Ovary (tissue), 10 donors: ENCODE measurements at places on chromosomes 1 and 21. TPM values are rescaled to one million over a fixed set of nuclear protein-coding genes. Genes with fewer than 3 reads are reported as not detected.

Gene BROX
- 21.8 TPM for polyA plus RNA-seq

Gene SUSD4
- polyA plus RNA-seq = 23.0 TPM

Gene RBP7
- 28.8 TPM for polyA plus RNA-seq

Gene HSPA13
- polyA plus RNA-seq = 12.9 TPM

Gene ANKRD34A
- 0.50 TPM for polyA plus RNA-seq

Gene RGS4
- 17.5 TPM for polyA plus RNA-seq

DNA sequence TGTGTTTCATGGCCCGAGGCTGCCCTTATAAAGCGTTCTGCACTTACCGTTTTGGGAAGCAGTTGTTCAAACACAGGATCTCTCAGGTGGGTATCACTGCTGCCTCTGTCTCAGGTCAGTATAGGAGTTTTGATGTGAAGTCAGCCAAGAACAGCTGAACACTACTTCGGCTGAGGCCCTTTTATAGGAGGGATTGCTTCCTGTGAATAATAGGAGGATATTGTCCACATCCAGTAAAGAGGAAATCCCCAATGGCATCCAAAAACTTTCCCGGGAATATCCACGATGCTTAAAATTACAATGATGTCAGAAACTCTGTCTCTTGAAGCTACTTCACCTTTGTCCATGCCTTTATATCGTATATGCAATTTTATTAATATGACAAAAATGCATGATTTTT, at the start of gene SELE:
SELE (minus strand) TSS at position 156 of the 400 bp plus-strand sequence. CDS start 467 bp downstream, outside the sequence.
- H3K27me3 ChIP-seq = no peaks in the 10 kb centered on the region
- no peaks in the 10 kb centered on the region for H3K4me1 ChIP-seq
- H3K27ac ChIP-seq = no peak within 1 kb of the TSS
- H3K4me3 ChIP-seq = no peak within 1 kb of the TSS
- no peak for DNase-seq
- H3K36me3 ChIP-seq = no peaks in the 10 kb centered on the region

GRCh38 chr1:94745742-94746141, 74.4 kb upstream of the SLC44A3 start:
- H3K4me3 ChIP-seq = no peak overlapping the region
- peaks cover 3% of the 10 kb centered on the region for H3K4me1 ChIP-seq
- no peak overlapping the region for H3K27ac ChIP-seq
- no peaks in the 10 kb centered on the region for H3K27me3 ChIP-seq

- no peaks in the 10 kb centered on the region for H3K27me3 ChIP-seq
- H3K27ac ChIP-seq = no peak overlapping the region
- no peak for DNase-seq
- H3K4me1 ChIP-seq = no peaks in the 10 kb centered on the region
- no peaks in the 10 kb centered on the region for H3K36me3 ChIP-seq
These were observed 50.1 kb downstream of the CRP start for GRCh38 chr1:159664247-159664646.

GRCh38 chr1:153652805-153653500, 5.5 kb upstream of the SNAPIN start:
- no peaks in the 10 kb centered on the region for H3K4me1 ChIP-seq
- H3K36me3 ChIP-seq = no peaks in the 10 kb centered on the region
- H3K27me3 ChIP-seq = no peaks in the 10 kb centered on the region
- H3K4me3 ChIP-seq = no peak overlapping the region
- H3K27ac ChIP-seq = no peak overlapping the region

DNA sequence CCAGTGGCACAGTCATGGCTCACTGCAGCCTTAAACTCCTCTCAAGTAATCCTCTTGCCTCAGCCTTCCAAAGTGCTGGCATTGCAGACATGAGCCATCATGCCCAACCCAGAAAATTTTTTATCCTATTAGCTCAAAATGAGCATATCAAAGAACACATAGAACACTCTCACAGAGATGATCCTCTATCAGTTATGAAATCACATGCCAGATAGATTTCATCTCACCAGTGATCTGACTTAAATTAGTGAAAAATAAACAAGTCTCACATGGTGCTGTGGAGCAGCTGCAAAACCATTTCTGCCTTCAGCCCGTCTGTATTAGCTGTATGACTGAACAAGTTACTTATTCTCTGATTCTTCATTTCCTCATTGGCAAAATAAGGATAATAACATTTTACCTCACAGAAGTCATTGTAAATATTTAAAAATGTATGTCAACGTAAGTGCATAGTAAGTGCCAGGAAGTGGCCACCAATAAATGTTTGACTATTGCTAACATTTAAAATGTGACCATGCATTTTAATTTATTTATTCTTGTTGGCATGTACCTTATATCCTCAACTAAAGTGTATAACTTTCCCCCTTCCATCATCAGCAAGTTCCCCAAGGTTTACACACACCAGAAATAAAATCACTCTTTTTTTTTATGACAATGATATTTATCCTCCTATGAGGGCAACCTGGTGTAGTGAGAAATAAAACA, 29.0 kb upstream of the SLC19A2 start:
- H3K4me3 ChIP-seq = no peak overlapping the region
- no peak overlapping the region for H3K27ac ChIP-seq
- DNase-seq = no peak

- no peaks in the 10 kb centered on the region for H3K4me1 ChIP-seq
- no peaks in the 10 kb centered on the region for H3K27me3 ChIP-seq
- no peak overlapping the region for H3K4me3 ChIP-seq
- H3K27ac ChIP-seq = no peak overlapping the region
These were observed 125.9 kb downstream of the RUNX1 start for GRCh38 chr21:34923202-34923601.

- no peaks in the 10 kb centered on the region for H3K27me3 ChIP-seq
- H3K4me1 ChIP-seq = peaks cover 4% of the 10 kb centered on the region
- H3K27ac ChIP-seq = no peak overlapping the region
- H3K36me3 ChIP-seq = no peaks in the 10 kb centered on the region
- DNase-seq = no peak
These were observed 1.3 kb downstream of the S1PR1 start for GRCh38 chr1:101238031-101238628.

GRCh38 chr1:33288976-33289857, 31.7 kb downstream of the A3GALT2 start:
- no peak overlapping the region for H3K4me3 ChIP-seq
- H3K36me3 ChIP-seq = no peaks in the 10 kb centered on the region
- H3K27ac ChIP-seq = no peak overlapping the region
- no peaks in the 10 kb centered on the region for H3K27me3 ChIP-seq
- peaks cover 3% of the 10 kb centered on the region for H3K4me1 ChIP-seq

DNA sequence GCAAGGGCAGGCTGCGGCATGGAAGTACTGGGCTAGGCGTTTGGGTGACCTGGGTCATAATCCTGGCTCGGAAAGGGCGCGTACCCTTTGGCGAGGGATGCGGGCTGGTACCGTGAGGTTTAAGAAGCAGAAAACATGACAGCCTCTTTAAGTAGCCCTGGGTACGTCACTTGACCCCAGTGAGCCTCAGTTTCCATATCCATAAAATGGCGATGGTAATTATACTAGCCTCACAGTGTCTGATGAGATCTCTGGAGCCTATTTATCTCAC, 700 bp downstream of the PIGV start:
- no peaks in the 10 kb centered on the region for H3K27me3 ChIP-seq
- H3K4me3 ChIP-seq = peak overlapping the region; percentile 67
- H3K36me3 ChIP-seq = no peaks in the 10 kb centered on the region

DNA sequence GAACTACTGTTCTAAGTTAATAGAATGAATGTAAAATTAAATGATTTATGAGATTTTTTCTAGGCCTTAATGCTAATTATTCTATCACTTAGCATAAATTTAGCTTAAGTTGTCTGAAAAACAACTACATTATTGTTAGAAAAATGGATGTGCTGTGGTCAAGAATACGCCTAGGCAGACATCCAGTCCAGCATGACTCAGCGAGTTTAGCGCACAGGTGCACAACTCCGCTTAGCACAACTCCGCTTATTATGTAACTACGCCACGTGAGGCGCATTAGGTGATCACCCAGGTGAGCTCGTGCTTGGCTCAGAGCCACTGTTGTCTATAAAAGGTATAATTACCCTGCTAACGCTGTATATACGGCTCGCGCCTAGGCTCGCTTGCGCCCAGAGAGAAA, 1043.6 kb upstream of the ADGRL4 start:
- no peak for DNase-seq
- no peak overlapping the region for H3K4me3 ChIP-seq
- H3K27ac ChIP-seq = no peak overlapping the region
- H3K36me3 ChIP-seq = no peaks in the 10 kb centered on the region

- H3K27ac ChIP-seq = peak overlapping the region; percentile 72
- peaks cover 3% of the 10 kb centered on the region for H3K4me1 ChIP-seq
- peak; percentile 82 for DNase-seq
- H3K27me3 ChIP-seq = no peaks in the 10 kb centered on the region
- no peaks in the 10 kb centered on the region for H3K36me3 ChIP-seq
These were observed 29.6 kb upstream of the RNF187 start for GRCh38 chr1:228457396-228458176.

- DNase-seq = no peak
- H3K27ac ChIP-seq = peak overlapping the region; percentile 88
- peaks cover 6% of the 10 kb centered on the region for H3K4me1 ChIP-seq
- H3K36me3 ChIP-seq = no peaks in the 10 kb centered on the region
- H3K4me3 ChIP-seq = peak overlapping the region; percentile 88
These were observed 757 bp downstream of the ACADM start for GRCh38 chr1:75725266-75725665.

GRCh38 chr1:10556430-10557005, 81.8 kb downstream of the PEX14 start:
- no peaks in the 10 kb centered on the region for H3K27me3 ChIP-seq
- no peaks in the 10 kb centered on the region for H3K4me1 ChIP-seq
- no peak overlapping the region for H3K4me3 ChIP-seq
- H3K27ac ChIP-seq = no peak overlapping the region
- H3K36me3 ChIP-seq = no peaks in the 10 kb centered on the region

DNA sequence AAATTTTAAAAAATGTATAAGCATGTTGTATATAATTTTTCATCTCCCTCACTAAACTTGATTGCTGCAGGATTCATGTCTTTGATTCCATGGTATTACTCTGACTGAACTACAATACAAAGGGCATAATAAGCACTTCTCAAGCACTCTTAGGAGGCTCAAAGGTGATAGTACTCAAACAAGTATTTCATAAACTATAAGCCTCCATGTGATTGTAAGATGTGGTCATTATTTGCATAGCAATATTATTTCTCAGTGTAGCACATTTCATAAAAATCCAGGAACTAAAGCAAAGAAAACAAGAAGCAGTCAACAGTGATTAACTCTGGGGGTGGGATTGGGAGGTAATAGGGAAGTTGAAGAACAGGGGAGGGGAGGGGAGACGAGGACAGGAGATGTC, 106.2 kb upstream of the DPT start:
- no peak for DNase-seq
- H3K4me1 ChIP-seq = peaks cover 5% of the 10 kb centered on the region
- H3K27me3 ChIP-seq = no peaks in the 10 kb centered on the region
- no peaks in the 10 kb centered on the region for H3K36me3 ChIP-seq

DNA sequence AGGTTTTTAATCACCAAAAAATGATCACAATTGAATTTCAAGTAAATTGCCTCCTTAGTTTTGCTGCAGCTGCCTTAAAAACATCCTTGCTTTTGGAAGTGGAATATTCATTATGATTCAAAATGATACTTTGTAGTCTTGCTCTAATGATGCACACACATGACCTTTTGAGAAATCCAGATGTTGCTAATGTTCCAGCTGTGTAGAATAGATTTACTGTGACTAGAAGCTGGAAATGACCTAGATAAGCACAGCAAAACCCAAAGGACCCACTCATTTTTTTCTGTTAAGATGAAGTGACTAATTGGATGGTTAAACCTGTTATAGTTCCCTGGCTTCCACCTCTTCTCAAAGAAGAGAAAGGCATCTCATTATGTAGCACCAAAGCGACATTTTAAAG, 64.6 kb upstream of the RALGPS2 start:
- H3K4me1 ChIP-seq = no peaks in the 10 kb centered on the region
- H3K27me3 ChIP-seq = no peaks in the 10 kb centered on the region
- H3K36me3 ChIP-seq = no peaks in the 10 kb centered on the region
- no peak overlapping the region for H3K27ac ChIP-seq
- no peak for DNase-seq

- no peaks in the 10 kb centered on the region for H3K4me1 ChIP-seq
- no peaks in the 10 kb centered on the region for H3K36me3 ChIP-seq
- no peak overlapping the region for H3K27ac ChIP-seq
- no peaks in the 10 kb centered on the region for H3K27me3 ChIP-seq
- H3K4me3 ChIP-seq = no peak overlapping the region
These were observed 17.7 kb downstream of the CMPK1 start for GRCh38 chr1:47351305-47351704.

GRCh38 chr1:178716111-178716510, 8.9 kb upstream of the RALGPS2 start:
- H3K4me3 ChIP-seq = no peak overlapping the region
- DNase-seq = no peak
- no peak overlapping the region for H3K27ac ChIP-seq
- H3K36me3 ChIP-seq = no peaks in the 10 kb centered on the region

- H3K4me1 ChIP-seq = no peaks in the 10 kb centered on the region
- no peak for DNase-seq
- H3K27me3 ChIP-seq = no peaks in the 10 kb centered on the region
- no peak overlapping the region for H3K27ac ChIP-seq
These were observed 166.1 kb upstream of the SAMSN1 start for GRCh38 chr21:14712121-14712715.

DNA sequence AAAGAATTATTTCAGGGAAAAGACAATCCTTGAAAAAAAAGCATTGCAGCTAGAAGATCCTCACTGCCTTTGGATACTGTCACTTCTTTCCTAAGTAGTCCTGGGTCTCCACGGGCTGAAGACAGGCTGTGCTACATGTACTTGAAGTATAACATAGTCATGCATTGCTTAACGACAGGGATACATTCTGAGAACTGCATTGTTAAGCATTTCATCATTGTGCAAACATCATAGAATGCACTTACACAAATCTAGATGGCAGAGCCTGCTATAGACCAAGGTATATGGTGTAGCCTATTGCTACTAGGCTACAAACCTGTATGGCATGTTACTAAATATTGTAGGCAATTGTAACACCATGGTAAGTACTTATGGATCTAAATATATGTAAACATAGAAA, 54.0 kb downstream of the KIAA0040 start:
- no peaks in the 10 kb centered on the region for H3K27me3 ChIP-seq
- no peak overlapping the region for H3K27ac ChIP-seq
- H3K36me3 ChIP-seq = no peaks in the 10 kb centered on the region
- no peaks in the 10 kb centered on the region for H3K4me1 ChIP-seq

- H3K36me3 ChIP-seq = no peaks in the 10 kb centered on the region
- no peaks in the 10 kb centered on the region for H3K27me3 ChIP-seq
- no peak overlapping the region for H3K4me3 ChIP-seq
- no peaks in the 10 kb centered on the region for H3K4me1 ChIP-seq
These were observed 29.6 kb upstream of the ZNF326 start for GRCh38 chr1:89965193-89965768.
